H9 (cell line): ENCODE measurements at places on chromosomes 3 and 15.

GRCh38 chr3:61569856-61570580, 8.6 kb downstream of the PTPRG start:
- DNase-seq, result no peak

- DNase-seq, result no peak
Observed at GRCh38 chr15:73597036-73597638, 36.1 kb downstream of the NPTN start.

GRCh38 chr3:38313263-38313662, 31.2 kb downstream of the SLC22A14 start:
- no peak for DNase-seq

DNA sequence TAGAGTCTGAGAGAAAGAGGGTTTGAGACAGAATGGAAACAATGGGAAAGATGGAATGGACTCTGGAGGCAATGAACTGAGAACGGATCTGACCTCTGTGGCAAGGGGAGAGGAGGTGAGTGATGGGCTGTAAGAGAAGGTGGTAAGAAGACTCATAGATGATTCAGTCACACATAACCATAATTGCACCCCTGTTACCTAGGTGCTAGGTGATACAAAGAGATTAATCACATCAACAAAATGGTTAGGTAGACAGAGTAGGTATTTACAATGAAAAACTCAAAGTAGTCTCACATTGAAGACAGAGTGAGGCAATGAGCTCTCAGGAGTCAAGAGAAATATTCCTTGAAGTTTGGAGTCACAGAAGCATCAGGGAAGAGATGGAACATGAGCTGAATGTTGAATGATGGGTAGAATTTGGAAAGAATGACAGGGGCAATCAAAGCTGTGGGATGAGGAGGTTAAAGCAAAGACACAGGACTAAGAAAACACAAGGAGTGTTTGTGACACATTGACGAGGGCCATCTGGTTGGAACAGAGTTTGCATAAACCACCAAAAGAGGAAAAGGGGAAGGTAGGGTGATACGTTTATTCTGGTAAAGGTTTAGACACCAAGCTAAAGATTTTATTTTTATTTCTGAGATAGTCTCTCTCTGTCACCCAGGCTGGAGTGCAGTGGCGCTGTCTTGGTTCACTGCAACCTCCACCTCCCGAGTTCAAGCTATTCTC, 32.7 kb downstream of the MME start:
- no peak for DNase-seq

DNA sequence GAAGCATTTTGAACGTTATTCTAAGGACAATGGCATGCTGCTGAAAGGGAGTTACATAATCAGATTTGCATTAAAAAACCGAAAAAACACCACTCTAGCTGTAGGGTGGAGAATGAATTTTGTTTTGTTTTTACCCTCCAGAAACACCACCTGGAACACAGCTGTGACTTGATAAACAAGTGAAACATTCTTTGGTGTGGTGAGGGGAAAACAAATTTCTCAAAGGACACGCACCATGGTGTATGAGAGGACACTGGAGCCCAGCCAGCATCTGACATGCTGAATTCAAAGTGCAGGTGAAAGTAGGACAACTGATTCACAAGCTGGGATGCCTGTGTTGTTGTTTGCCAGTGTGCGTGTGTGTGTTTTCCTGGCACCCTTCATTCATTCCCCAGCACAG, 554.5 kb upstream of the TBL1XR1 start:
- DNase-seq, result no peak

- DNase-seq, result no peak
Observed at GRCh38 chr3:6989608-6990291, 128.8 kb downstream of the GRM7 start.

DNA sequence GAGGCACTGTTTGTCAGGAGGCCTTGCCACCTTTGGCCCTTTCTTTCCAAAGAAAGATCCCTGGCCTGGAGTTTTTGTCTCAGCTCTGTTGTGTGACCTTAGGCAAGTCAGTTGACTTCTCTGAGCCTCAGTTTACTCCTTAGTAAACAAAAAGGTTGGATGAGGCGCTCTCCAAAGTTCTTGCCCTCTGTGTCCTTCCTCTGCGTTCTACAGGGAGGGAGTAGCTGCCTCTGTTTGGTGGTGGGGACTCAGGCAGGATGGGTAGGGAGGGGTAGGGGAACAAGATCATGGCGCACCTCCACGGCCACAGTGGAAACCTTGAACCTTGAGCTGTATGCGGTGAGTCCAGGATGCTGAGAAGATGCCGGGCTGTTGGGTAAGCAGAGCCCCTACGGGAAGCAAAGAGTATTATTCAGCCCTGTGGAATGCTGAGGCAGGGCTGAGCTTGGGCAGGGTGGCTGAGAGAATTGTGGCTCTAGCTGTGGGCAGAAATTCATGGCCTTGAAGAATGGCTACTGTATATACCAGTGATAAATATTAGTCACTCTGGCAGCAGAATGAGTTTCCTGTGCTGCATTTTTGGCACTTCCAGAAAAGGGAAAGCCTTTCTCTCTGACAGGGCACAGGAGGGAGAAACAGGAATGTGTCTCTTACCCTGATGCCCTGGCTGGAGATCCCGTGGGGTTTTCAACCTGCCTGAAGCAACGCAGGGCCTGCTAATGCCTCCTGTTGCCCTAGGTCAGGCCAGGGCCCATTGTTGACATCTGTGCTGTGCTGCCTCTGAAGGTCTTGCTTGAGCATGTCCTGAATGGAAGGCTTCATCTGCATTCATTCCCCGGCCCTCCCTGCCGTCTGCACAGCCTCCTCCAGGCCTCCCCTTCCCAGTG, 39.9 kb downstream of the SMAD3 start:
- no peak for DNase-seq

GRCh38 chr3:88896026-88896425, 211.4 kb upstream of the EPHA3 start:
- no peak for DNase-seq

GRCh38 chr3:143634991-143635390, 213.3 kb downstream of the SLC9A9 start:
- DNase-seq, result no peak

- DNase-seq, result no peak
Observed at GRCh38 chr3:29853841-29854397, 573.0 kb downstream of the RBMS3 start.

DNA sequence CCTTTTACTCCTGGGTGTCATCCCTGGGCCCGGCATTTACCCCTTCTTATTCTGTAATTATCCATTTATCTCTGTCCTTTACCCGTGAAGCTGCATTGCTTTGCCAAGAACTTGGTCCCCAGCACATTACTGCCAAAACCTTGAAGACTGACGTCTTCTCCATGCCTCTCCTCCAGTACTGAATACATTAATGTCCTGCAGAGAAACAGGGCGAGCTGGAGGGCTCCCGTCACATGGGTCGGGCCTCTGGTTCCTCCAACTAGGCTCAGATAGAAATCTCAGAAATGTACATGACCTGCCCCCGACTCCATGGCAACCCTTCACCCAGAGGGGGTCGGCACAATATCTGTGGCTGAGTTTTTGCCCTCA, 445 bp downstream of the EFCAB12 start:
- no peak for DNase-seq

DNA sequence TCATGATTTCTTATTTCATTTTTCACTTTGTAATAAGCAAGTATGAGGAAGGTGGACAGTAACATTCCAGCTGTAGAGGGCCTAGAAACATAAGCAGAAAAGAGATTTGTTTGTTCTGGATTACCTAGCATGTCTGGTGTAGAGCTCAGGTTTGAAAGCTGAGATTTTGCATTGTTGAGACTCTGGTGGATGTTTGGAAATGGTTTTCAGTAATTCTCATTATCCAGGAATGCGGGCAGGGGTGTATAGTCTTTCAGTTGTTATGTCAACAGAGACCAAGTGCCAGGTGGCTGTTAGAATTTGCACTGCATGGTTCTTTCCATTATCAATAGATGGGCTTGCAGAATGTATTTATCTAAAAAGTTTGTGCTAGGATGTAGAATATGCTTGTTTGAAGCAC, 10.9 kb downstream of the GPD1L start:
- DNase-seq, result no peak

DNA sequence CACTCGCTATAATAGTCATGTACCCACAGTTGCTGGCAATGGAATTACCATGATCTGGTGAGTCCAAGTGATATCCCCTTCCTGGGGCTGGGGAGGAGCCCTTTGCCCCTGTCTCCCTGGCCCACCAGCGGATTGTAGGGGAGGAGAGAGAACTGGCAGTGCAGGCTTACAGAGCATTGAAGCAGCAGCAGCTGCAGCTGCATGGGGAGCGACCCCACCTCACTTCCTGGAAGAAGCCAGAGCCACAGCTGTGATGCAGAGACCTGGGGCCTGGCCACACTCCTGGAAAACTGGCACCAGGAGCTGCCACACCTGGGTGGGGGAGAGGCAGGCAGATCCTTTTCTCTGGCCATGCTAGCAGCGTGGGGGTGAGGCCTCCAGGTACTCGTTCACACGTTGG, 300.1 kb upstream of the PROK2 start:
- DNase-seq, result no peak
